ENCODE measurements at places on chromosomes 3 and 15.

DNA sequence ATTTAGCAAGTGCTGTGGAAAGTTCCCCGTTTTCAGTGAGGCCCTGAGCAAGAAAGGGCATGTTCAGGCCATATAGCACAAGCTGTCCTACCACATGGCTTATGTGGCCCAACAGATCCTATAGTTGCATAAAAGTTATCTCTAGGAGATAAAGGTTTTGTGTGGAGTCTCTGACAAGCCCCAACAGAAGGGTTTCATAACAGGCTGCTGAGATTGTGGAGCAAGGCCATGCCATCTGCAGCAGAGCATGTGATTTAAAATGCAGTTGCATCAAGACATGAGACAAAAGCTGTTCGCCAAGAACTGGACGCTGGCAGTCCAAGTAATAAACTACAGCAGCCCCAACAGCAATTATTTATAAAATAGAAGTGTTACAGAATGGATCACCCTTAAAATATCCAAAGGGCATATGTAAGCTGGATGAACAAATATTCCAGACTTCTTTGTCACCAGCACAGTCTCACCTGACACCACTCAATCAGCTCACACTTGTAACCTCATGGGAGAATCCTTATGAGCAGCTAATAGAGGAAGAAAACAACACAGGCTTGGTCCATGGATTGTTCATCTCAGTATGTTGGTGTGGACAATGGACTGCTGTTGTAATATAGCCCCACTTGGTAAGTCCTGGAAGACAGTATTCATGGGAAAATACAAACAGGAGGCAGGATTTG lies 14.4 kb upstream of the CLDN1 start:
- no peak for DNase-seq

DNA sequence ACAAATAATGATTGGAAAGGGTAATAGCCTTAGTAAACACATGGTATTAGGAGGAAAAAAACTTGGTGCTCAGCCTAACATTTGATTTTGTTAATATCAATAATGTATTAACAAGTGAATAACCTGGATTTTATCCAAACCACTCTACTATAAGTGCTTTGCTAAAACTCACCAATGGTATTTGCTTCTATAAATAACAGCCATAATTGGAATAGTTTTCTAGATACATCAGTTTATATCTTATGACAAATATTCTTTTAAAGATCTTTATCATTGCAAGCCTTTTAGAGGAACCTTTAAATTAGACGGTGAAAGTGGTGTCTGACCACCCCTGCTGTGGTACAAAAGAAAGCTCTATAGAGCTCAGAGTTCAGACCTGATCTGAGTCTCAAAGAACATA lies 123.9 kb downstream of the SHOX2 start:
- DNase-seq = no peak

GRCh38 chr3:184872200-184872599 lies 60.2 kb downstream of the VPS8 start:
- DNase-seq = no peak

- DNase-seq = no peak
These were observed 266.2 kb downstream of the NLGN1 start for GRCh38 chr3:173663696-173664111.

DNA sequence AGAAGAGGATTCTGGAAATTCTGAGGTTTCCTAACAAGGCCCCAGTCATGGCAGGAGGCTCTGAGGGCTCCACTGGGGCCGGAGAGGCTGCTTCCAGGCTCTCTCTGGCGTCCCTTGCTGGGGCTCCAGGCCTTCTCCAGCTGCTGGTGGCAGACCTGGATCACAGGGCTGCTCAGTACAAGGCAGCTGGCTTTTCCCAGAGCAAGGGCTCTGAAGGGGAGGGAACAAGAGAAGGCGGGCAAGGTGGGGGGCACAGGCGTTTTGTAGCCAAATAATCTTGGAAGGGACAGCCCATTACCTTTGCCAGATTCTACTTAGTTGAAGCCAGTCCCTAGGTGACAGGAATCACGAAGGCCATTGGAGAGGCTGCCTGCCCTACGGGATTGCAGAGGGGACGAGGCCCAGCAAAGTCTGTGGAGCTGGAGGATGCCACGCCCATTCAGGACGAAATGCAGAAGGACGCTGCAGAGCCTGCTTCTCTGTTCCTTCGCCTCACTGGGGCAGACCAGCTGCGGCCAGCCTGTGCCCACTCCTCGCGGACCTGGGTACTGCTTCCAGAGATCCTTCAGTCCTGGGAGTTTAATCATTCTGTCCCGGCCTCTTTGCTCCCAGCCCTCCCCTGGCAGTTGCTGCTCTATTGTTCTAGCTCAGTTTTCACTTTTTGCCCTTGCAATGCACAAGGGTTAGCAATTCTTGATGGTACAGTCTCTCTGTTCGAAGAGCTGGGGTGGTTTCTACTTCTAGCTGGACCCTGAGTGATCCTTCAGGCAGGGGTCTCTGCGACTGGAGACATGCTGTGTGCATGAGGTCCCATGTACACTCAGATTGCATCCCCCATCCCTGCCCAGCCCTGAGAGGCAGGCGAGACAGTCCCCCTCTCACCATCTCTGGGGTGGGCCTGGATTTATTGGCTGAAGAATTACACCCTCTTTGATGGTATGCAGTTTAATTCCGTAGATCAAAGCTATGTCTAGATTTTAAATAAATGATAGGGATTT lies 149.3 kb upstream of the MEF2A start:
- DNase-seq = no peak

DNA sequence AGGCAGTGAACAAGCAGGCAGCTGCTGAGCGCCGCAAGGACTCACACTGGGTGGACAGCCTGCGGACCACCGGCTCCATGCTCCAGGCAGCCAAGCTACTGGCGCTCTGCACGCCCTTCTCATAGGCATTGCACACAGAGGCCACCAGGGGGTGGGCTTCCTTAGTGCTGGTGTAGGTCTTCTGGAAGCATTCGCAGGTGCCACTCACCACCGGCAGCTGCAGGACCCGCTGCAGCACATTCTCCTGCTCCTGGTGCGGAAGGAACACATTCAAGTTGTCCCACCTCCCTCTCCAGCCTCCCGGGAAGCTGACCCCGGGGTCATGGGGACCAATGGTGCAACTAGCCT lies 6.0 kb downstream of the PLIN1 start:
- DNase-seq = no peak

DNA sequence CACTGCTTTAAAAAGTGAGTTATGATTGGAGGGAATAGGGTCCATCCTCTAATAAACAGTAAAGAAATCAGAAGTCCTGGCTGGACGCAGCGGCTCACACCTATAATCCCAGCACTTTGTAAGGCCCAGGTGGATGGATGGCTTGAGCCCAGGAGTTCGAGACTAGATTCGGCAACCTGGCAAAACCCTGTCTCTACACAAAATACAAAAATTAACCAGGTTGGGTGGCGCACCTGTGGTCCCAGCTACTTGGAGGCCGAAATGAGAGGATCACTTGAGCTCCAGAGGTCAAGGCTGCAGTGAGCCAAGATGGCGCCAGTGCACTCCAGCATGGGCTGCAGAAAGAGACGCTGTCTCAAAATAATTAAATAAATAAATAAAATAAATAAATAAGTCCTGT lies 171.2 kb downstream of the POTEB3 start:
- no peak for DNase-seq

GRCh38 chr3:114294940-114295480 lies 1.2 kb downstream of the TIGIT start:
- no peak for DNase-seq

GRCh38 chr3:123071146-123071545 lies 4.3 kb downstream of the PDIA5 start:
- DNase-seq = no peak

- no peak for DNase-seq
These were observed 1001.6 kb downstream of the ROBO2 start for GRCh38 chr3:78041486-78041885.

DNA sequence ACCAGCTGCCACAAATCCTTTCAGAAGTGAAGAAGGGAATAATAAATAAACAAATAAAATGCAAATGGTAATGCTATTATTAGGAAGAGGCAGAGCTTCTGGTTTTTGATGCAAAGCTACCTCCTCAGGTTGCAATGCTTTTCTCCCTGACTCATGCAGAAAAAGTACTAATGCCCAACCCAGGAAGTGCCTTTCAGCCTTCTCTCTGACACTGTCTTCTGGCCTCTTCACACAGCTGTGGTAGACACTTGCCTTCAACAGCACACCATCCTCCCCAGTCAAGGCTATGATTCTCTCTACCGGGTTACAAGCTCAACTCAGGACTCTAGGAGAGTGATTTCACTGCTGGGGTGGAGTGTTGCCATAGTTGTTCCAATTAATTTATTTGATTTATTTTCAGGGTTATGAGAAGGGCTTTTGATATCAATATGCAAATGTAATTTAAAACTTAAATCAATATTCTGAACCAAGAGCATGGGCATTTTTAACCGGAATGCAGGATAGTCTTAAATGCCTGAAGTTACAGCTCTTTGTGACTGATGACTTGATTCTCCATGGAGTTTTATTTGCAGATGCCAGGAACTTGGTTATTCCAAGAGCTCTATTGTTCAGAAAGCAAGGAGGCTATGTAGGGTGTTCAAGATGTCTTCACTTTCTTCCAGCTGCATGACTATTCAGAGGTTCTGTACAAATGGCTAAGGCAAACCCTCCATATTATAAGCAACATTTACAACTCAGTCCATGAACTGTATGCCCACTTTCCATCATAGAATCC lies 27.1 kb upstream of the GALNT15 start:
- no peak for DNase-seq

DNA sequence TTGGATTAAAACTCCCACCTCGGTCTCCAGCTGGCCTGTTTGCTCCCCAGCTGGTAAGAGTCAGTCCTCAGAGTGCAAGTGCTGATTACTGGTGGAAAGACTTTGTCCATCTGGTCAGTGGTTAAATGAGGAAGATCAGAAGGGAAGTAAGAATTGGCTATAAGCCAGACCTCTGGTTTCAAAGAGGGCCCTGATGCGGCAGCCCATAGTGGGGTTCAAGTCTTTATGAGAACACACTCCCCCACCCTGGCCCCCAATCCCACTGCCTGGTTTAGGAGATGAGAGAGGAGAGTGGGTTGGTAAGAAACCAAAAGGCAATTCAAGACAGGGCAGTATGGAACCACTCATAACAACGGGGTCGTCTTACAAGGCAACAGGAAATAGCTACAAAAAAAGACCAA lies 65.0 kb downstream of the FRMD4B start:
- DNase-seq = no peak

GRCh38 chr15:57625703-57626448 lies 34.2 kb downstream of the MYZAP start:
- DNase-seq = no peak

DNA sequence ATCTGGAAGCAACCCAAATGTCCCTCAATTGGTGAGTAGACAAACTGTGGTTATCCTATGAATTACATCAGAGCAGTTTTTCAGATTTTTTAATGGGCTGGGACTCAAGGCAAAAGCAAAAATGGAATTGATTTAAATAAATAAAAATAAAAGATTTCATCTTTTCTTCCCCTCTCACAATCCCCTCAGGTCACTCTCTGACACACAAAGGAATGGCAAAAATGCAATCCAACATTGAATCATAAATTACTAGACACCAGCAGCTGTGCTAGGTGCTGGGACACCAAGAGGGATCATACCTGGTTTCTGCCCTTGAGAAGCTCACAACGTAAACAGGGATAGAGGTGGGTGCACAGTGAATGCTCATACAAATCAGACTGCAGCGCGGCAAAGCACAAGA lies 58.8 kb downstream of the CPN2 start:
- no peak for DNase-seq

GRCh38 chr15:62021991-62022600 lies 38.2 kb downstream of the VPS13C start:
- DNase-seq = no peak

- DNase-seq = no peak
These were observed 113.7 kb downstream of the CHSY1 start for GRCh38 chr15:101138086-101138660.

- DNase-seq = no peak
These were observed 31.4 kb upstream of the RARB start for GRCh38 chr3:25396686-25397085.

DNA sequence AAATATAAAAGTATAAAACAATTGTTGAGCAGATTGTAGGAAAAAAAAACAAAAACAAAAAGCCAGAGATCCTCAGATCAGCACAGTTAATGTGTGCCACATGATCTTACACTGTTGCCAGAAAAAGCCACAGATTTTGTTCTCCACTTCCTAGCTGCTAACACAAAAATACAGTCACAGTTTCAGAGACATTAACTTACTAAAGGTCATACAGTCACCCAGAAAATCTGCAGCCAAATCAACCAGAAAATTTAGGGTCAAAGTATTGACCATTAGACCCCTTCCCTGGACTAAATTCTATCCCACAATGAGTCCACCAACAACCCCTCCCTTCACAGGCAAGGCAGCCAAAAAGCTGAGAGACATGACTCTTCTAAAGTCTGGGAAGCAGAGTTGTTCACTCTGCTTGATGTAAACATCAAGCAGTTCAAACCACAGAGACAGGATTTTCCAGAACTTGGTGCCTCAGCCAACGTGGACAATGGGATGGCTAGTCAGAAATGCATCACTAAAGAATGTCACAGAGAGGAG lies 59.1 kb downstream of the SST start:
- DNase-seq = no peak

GRCh38 chr15:39358441-39359041 lies 222.3 kb upstream of the THBS1 start:
- DNase-seq = no peak

DNA sequence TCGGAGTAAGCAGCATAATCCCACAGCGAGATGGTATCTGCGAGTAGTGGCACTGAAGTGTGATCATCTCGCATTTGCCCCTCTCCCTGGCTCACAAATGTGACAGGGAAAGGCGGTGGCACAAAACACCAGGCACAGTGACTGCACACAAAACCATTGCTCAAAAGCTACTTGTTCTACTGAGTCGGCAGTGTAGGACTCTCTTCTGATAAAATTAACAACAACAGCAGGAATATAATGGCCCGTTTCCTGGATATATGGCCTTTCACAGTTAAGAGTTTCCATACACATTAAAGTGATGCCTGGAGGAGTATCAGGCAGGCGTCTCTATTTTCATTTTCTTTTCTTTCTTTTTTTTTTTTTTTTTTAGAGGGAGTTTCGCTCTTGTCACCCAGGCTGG lies 69.0 kb downstream of the MYO1E start:
- DNase-seq = no peak

DNA sequence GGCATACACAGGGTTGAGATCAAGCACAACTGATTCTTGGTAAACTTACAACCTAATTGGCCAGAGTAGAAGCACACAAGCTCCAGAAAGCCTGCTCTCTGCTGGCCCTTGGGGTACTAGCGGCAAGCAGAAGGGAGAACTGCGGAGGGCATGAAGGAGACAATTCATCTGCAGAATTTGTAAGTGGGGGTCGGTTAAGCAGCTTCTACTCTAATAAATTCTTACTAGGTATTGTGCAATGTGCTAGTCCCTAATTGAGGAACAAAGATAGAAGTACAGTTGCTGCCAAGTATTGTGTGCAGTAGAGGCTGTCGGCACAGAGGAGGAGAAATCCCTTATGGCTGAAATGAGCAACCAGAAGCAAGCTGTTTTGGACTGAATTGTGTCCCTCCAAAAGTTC lies 91.2 kb upstream of the VEPH1 start:
- DNase-seq = no peak

- DNase-seq = no peak
These were observed 4.5 kb downstream of the WNT5A start for GRCh38 chr3:55482496-55483195.

All from SW480 (cell line).